ENCODE measurements at places on chromosomes 12 and 14.

DNA sequence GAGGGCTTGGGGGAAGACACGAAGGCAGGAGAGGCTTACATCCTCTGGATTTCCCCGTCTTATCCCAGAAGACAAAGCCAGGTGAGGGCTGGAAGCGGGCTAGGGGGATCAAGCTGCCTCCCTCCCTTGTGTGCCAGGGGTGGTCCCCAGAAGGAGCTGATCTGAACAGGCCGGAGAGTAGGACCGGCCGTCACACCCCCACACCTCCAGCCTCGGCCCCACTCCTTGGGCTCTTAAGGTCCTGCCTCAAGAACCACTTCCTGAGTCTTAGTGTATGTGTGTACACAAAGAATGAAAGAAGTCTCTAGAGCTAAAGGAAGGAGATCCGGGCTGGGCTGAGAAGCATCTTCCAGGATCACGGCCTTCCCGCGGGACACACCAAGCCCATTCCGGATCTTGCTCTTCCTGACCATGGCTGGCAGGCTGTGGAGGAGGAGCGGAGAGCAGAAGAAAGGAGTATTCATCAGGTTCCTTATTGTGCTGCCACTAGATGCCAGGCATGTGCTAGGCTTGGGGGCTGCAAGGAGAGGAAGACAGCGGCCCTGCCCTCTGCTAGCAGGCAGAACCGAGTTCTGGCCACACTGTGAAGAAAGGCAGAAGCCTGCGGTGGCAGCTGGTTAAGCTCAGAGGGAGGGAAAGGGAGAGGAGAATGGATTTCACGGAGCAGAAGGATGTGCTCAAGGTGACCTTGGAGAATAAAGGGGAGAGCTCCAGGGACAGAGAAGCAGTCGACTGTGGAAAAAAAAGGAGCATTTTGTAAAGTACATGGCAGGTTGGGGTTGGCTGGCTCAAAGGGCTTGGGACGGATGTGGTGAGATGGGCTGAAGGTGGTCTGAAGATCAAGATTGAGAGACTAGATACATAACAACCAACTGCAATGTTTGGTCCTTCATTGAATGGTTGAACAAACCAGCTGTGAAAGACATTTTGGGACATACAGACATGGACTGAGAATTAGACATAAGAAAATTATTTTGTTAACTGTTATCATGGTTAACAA lies 1.3 kb upstream of the CD63 start:
- DNase-seq = no peak

GRCh38 chr14:88825503-88825902 lies 1.1 kb downstream of the TTC8 start:
- no peak for DNase-seq

- no peak for DNase-seq
Observed at GRCh38 chr14:45838597-45838996, 585.6 kb upstream of the MIS18BP1 start.

DNA sequence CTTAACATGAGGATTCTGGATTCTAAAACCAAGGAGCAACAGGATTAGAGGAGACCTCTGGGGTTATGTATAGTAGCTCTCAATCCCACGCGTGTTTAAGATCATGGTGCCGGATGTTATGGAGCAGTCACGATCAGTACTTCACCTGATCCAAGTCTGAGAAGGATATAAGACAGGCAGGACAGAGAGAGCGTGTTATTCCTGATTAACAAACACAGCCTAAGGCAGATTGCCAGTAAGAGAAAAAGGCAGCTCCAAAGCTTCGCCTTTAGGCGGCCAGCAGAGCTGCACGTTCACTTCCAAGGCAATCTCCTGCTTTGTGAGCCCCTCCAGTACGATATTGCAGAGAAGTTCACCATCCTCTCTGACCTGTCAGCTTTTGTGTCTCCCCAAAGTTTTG lies 5.5 kb downstream of the SETD3 start:
- DNase-seq = no peak

DNA sequence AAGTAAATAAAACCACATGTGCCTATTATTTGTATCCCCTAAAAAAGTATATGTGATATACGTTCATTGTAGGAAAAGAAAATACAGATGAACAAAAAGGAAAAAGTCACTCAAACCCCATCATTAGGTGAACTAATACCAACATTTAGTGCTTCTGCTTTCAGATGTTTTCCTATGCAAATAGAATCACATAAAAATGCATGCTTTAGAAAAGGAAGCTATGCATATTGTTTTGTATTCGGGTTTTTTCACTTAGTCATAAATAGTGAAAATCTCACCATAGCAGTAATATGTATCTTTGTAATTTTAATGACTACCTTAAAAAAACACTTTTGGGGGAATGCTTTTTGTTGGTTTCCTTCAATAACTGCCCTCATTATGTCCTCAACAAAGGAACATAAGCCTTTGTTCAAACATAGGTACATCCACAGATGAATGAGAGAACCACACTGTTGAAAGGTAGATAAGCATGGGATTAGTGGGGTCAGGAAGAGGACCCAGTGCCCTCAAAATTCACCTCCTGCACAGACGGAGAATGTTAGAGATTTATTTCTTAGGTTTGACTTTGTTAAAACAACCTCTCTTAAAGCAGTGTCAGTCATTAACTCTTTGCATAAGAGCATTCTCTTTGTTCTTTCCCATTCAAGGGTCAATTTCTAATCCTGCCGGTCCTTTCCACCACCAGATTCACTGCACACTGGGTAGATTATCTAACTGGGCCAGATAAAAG lies 6.5 kb downstream of the AMDHD1 start:
- DNase-seq = no peak

GRCh38 chr12:40945772-40946171 lies 242.3 kb upstream of the PDZRN4 start:
- DNase-seq = no peak

DNA sequence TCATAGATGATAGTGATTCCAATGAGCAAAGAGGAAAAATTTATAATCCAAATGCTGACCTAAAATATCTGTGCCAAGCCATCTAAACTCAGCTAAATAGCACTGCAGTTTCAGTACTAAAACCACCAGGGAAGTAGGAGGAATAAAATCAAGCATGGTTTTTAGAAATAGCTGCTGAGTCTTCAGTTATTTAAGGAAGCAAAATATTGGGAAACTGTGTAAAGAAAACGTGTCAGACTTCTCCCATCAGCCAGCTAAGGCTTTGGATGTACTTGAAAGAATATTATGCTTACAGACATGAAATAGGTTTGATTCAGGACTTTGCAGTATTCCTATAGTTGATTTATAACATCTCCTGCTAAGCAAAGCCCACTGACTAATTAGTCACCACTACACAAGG lies 24.7 kb downstream of the CLEC2D start:
- no peak for DNase-seq

DNA sequence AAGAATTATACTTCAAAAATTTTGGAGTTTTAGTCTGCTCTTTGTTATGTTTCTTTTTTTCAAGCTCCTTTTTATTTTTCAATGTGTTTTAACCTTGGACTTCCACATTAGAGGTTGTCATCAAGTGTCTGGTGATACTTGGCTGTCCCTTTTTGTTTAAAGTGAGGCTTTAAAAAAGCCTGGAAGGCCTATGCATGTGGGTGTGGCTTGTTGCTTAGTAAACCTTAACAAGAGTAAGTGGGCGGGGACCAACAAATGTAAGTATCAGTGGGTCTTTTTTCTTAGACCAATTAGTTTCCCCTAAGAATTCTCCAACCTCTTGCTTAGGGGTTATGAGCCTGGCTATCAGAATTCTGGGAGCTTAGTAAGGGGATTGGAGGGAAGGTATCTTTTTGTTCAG lies 26.4 kb downstream of the HCFC2 start:
- DNase-seq = no peak

GRCh38 chr12:123153906-123154305 lies 3.0 kb upstream of the PITPNM2 start:
- no peak for DNase-seq

DNA sequence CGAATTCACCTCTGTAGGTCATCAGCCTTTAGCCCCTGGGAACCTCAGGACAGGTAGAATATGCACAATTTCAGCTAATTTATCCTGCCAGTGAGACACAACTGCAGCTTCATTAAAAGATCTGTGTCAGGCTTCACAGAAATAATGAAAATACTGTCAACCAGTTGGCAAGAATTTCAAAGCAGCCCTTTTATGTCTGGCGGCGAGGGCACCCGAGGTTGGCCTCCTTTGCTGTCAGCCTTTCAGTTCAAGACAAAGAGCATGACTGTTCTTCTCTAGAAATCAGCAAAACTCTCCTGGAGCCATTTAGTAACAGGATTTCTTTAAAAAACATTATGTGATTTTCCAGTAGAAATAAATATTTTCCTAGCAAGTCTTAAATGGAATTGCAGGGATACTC lies 75.9 kb downstream of the BBS10 start:
- no peak for DNase-seq

GRCh38 chr14:79064214-79064613 lies 894.0 kb downstream of the NRXN3 start:
- no peak for DNase-seq

DNA sequence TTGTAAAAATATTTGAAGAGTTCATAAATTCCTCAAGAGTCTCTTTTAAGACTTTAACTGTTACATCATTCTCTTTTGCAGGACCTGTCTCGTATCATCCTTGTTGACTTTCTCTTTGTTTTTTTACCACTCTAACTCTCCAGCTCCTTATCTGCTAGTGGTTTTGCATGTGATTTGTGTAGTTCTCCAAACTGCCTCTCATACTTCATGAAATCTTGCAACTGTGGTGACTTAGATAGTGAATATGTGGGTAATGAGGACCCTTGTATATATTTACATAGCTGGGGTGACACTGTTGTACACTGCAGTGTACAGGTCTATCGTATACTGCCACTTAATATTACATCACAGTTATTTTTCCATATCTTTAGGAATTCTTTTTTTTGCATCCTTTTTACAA lies 40.2 kb upstream of the EMP1 start:
- no peak for DNase-seq

- peak; percentile 3 for DNase-seq
Observed at GRCh38 chr14:99853206-99853605, 60.0 kb downstream of the EML1 start.

DNA sequence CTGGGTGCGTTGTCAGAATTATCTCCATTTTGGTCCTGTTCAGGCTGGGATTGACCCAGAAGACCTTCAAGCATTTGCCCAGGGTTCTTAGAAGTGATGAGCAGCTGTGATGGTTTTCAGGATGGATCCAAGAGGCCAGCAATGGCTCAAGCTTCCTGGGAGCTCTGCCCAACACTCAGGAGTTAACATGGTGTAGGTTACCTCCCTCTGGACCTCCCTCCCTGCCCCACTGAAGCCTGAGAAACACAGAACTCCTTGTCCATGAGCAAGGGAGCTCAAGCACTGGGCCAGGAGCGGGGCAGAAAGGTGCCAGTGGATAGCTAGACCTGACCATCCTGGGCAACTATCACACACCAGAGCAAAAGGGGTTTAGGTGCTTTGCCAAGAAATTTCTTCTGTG lies 148.4 kb upstream of the FKBP4 start:
- no peak for DNase-seq

- DNase-seq = no peak
Observed at GRCh38 chr12:80201908-80202307, 102.6 kb downstream of the OTOGL start.

DNA sequence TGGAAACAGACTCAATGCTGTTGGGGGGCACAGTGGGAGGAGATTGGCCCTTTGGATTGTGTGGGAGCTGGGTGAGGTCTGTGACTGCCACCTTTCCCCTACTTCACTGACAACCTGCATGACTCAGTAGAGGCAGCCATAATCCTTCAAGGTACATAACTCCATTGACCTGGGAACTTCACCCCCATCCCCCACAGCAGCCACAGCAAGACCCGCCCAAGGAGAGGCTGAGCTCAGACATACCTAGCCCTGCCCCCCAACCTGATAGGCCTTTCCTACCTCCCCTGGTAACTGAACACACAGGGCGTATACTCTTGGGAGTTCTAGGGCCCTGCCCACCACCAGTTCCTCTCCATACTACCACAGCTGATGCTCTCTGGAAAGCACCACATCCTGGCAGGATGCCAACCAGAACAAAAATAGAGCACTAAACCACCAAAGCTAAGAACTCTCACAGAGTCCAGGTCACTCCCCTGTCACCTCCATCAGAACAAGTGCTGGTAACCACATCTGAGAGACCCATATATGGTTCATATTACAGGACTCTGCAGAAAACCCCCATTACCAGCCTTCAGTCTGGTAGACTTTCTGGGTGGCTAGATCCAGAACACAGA lies 703.9 kb downstream of the FSCB start:
- DNase-seq = no peak

- DNase-seq = no peak
Observed at GRCh38 chr14:58106446-58106845, 45.6 kb downstream of the ARMH4 start.

DNA sequence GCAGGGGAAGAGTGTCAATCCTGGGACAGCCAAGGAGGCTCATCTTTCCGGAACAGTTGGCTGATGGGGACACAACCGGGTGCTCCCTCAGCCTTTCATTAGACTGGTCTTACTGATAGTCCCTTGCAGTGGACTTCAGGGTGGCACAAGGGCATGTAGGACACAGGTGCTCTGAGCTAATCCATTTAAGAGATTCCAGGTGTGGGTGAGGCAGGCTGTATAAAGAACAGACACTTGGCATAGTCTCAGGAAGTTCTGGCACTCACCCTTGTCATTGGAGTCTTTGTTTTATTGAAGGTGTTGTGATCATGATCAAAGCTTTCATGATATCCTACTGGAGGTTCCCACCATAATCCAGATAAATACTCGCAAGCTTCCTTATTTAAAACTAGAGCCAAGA lies 341.6 kb downstream of the EMP1 start:
- DNase-seq = no peak

DNA sequence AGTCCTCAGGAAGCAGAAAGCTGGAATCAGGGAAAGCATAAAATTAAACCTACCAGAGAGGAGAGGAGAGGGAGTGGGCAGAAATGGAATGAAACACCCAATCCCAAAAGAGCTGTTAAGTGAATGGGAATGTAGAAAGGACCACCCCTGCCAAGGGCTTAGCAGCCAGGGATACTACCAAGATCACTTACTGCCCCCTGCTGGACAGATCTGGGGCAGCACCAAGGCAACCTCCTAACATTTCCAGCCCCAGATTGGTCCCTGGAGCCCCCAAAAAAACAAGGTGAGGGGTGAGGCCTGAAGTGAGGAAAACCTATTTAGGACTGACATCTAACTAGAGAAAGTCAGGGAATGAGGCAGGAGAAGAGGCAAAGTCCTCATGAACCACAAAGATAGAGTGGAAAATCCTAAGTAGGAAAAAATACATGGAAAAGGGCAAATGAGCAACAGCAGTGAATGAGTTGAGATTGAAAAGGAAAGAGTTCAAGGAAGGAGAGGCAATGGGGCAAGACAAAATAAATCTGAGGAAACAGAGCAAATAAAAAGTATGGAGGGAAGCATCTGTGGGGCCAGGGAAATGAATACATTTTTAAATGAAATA lies 11.2 kb upstream of the FKBP11 start:
- peak; percentile 82 for DNase-seq

DNA sequence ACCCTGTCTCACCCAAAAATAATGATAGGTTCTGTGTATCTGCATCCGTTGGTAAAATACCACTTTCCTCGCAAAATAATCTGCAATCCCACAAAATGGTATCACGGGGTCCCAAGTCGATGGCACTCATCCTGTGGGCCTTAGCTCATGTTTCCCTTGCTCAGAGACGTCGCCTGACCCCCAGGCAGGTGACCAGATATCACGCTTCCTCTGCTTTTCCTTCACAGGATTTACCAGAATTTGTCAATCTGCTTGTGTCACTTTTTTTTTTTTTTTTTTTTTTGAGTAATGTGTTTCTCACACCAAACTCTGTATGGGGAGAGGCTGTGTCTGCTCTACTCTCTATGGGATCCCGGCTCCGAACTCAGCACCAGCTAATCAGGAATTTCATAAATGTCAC lies 162.7 kb downstream of the PRKCH start:
- DNase-seq = no peak

- peak; percentile 32 for DNase-seq
Observed at GRCh38 chr14:76953311-76953945, 75.1 kb downstream of the IRF2BPL start.

GRCh38 chr12:127928615-127929571 lies 338.1 kb upstream of the TMEM132C start:
- no peak for DNase-seq
